ENCODE measurements at places on chromosomes 4 and X.

DNA sequence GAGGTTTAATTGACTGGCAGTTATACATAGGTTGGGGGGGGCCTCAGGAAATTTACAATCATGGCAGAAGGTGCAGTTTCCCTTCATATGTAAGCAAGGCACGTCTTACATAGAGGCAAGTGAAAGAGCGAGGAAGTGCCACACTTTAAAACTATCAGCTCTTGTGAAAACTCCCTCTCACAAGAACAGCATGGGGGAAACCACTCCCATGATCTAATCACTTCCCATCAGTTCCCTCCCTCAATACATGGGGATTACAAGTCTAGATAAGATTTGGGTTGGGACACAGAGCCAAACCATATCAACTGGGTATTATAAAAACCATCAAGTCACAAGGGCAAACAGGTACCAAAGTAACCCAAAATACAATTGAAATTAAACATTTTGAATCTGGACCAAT, 182.0 kb upstream of the FAT4 start:
- no peak for DNase-seq

DNA sequence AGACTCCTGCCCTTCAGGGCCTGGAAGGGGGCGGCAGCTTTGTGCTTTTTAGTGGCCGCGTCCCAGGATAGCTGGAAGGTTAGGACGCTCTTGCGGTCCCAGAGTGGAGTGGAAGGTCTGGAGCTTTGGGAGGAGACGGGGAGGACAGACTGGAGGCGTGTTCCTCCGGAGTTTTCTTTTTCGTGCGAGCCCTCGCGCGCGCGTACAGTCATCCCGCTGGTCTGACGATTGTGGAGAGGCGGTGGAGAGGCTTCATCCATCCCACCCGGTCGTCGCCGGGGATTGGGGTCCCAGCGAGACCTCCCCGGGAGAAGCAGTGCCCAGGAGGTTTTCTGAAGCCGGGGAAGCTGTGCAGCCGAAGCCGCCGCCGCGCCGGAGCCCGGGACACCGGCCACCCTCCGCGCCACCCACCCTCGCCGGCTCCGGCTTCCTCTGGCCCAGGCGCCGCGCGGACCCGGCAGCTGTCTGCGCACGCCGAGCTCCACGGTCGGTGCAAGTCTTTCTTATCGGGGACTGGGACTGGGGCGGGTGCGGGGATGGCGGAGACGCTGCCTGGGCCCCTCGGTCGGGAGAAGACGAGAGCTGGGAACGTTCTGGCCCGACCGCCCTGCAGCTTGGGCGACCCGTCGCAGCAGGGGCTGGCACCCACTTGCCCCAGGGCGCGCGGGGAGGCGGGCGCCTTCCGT, at the start of gene EDNRA:
Gene EDNRA (plus strand): TSS at position 207 of the 686 bp plus-strand sequence. CDS start 4,585 bp downstream, outside the sequence.
- DNase-seq = no peak

DNA sequence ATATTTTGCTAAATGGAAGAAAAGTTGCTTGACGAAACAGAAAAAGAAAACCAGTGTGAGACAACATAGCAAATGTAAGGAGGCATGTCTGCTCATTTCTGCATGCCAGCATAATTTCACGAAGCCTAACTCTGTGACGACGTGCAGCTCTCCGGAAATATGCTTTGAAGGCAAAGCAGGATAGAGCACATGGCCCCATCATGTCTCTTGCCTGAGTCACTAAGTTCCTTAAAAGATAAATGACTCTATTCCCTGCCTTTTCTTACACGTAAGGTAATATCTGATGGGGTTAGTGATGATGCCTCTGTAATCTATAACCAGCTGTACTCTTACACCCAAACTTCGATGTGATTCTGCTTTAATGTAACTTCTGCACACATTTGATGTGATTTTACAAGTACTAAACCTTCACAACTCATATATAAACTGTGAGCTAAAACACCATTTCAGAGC, 64.5 kb downstream of the ANXA3 start:
- no peak for DNase-seq

- no peak for DNase-seq
These were observed 3.2 kb upstream of the RIPPLY1 start for GRCh38 chrX:106906361-106906760.

DNA sequence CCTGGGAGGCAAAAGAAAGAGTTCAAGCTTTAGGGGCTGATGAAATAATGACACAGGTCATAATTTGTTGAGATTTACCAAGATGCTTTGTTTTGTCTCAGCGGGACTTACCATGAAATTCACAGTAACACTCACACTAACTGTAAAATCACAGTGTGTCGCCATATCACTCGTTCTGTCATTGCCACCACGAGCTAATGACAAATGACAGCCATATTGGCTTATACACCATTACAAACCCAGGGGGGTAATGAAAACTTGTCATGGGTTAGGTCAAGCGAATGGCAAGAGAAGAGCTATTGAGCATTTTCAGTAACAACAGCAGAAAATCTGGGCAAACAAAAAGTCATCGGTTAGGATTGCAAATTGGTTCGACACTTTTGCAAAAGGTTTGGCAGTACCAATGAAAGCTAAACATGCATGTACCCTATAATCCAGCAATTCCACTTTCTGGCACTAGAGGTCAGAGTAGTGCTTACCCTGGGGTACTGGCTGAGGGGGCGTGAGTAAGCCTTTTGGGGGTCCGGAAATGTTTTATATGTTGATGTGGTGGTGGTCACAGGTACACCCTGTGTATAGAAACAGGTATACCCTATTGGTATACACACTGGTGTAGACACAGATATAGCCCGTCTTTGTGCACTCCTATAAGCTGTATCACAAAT, 83.9 kb upstream of the RAI2 start:
- no peak for DNase-seq

GRCh38 chr4:128451270-128451905, 163.8 kb upstream of the PGRMC2 start:
- DNase-seq = no peak

DNA sequence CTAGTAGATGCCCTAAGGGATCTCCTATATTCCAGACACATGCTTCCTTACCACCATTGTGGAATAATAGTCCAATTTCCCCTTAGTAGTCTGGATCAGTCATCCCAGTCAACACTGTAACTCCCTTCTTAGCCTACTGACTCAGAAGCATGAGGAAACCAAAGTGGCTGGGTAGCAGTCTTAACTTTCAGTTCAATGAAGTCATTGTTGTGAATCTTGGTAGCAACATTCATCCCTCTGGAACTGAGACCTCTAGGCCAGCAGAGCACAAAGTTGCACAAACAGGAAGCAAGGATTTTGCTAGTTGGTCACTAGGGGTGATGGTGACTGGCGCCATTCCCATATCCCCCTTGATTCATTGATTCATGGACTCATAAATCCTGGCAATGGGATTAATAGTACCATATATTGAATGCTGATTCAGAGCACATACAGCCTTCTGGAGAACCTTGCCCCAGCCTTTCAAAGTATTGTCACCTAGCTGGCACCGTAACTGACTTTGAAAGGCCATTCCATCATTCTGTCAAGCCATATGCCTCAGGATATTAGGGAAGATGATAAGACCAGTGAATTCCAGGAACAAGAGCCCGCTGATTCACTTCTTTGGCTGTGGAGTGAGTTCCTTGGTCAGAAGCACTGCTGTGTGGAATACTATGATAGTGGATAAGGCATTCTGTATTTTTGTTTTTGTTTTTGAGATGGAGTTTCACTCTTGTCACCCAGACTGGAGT, 19.7 kb upstream of the GPAT3 start:
- no peak for DNase-seq

DNA sequence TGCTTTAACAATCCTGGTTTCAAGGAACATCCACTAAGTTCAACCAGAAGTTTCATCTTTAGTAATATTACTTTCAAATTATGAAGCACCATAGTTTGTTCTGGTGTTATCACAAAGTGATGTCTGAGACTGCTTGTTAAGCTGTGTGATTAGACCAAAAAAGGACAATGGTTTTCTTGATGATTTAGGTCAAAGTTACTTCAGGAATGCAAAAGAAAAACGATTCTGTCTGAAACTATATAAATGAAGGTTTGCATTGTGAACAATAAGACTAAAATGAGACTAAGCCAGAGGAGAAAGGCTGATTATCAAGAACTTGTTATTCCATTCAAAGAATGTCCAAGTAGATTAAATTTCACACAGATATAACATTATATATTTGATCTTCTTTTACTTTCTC, 122.4 kb upstream of the ETNPPL start:
- no peak for DNase-seq

DNA sequence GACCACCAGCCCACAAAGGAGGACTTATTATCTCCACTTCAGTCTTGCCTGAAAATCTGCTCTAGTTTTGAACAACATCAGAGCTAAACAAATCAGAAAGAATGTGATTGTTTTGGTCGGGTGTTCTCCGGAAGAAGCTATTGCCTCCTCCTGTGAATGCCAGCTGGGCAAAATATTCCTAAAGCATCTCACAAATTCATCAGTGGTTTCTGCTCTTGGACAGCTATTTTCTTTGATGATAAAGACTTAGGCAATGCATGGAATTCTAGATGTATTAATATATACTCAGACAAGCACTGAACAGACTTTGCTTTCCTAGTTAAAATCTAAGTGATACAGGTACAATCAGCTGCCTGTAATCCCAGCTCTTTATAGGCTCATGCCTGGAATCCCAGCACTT, 71.8 kb downstream of the ASMT start:
- no peak for DNase-seq

GRCh38 chrX:39726771-39727170, 371.0 kb downstream of the BCOR start:
- DNase-seq = no peak

DNA sequence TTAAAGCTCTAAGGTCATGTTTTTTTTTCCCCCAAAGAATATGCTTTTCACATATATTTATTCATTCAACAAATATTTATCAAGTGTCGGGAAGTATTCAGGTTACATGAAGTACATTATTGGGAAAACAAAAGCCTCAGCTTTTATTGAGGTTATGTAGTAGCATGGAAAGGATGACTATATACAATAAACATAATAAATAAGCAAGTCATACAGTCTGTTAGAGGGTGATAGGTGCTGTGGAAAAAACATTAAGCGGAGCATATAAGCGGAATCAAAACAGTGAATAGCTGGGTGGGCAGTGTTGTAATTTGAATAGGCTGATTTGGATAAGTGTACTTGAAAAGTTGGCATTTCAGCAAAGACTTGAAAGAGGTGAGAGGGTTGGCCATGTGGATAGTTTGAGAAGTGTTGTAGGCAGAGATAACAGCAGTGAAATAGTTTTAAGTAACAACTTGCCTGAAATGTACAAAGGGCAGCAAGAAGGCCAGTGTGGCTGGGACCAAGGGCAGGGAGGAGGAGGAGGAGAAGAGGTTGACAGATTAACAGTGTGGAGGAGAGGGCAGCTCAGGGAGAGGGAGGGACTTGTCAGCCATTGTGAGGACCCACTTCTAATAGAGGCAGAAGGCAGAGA, 558.7 kb downstream of the SPRY1 start:
- no peak for DNase-seq

DNA sequence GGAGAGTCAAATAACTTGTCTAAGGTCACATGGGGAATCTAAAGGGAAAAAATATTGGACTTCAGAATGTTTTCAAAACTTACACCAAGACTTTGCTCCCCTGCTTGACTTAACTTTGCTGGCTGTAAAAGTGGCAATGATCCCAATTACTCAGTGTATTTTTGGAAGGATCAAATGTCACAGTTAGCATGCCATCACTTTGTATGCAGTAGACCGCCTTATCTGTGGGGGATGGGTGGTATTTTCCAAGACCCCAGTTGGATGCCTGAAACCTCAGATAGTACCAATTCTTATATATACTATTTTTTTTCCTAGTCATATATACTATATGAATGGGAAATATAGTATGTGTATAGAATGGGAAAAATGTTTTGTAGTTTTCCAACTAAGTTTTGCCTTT, 53.4 kb downstream of the COL4A6 start:
- DNase-seq = no peak

- no peak for DNase-seq
These were observed 43.9 kb downstream of the CYSLTR1 start for GRCh38 chrX:78283511-78283910.

DNA sequence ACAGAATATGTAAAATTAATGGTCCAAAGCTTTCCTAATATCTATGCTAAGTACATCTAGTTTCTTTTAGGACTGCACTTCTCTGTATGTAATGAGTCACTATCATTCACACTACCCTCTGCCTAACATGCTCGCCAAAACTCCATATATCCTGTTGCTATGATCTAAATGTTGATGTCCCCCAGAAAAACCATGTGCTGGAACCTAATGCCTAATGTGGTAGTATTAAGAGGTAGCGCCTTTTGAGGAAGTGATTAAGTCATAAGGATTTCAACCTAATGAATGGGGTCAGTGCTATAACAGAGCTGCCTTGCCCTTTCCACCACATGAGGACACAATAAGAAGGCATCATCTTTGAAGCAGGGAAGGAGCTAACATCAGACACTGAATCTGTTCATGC, 34.9 kb upstream of the NFKB1 start:
- DNase-seq = no peak

DNA sequence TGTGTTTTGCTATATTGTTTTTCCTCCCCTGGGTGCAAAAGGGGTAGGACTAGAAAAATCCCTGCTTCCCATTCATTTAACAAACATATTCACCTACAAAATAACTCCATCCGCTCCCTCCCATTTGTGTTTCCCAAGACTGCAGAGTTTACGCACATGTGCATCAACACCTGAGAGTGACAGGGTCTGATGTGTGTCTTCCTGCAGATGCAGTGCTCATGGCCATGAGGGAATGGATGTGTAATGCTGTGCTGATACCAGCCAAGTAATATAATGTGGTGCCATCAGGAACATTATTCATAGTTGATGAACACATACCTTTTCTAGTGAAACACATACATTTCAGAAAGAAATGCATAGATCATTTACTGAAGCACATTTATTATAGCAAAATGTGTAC, 83.2 kb downstream of the CXXC4 start:
- DNase-seq = no peak

GRCh38 chrX:66408507-66408906, 230.4 kb downstream of the EDA2R start:
- no peak for DNase-seq

DNA sequence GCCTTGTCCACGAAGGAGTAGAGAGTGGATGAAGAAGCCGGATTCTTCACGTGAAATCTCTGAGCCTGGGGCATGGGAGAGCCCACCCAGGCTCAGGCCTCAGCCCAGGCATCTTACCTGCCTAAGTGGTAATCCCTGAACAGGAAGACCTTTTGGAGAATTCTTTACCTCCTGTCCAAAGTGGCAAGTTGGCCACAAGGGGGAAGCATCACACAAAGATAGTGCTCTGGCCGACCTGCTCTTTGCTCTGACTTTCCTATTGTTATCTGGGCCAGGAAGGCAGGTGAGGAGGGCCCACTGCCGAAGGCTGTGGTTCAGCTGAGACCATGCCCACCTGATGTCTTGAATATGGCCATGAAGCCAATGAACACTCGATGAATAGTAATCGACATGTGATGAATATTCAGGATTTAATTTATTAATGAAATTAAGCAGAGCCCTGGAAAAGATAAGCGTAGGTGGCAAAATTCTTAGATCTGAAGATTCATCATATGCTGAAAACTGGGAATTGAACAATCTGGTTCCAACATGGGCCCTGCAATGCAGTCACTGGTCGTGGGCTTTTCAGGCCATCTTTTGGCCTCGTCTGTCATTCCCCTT, 93.8 kb downstream of the PDGFRA start:
- no peak for DNase-seq

Data from stimulated activated CD4-positive, alpha-beta T cell treated with anti-CD3 and anti-CD28 coated beads, TNF-alpha, amount 100 ng/mL, for 4 hours (primary cell).